ENCODE measurements at places on chromosomes 1 and 21. TPM values are rescaled to one million over a fixed set of nuclear protein-coding genes. Genes with fewer than 3 reads are reported as not detected.

- DNase-seq = no peak
These were observed 126.0 kb upstream of the IPO9 start for GRCh38 chr1:201702936-201703335.

GRCh38 chr1:54086754-54087153 lies 33.3 kb downstream of the TCEANC2 start:
- no peak for DNase-seq

DNA sequence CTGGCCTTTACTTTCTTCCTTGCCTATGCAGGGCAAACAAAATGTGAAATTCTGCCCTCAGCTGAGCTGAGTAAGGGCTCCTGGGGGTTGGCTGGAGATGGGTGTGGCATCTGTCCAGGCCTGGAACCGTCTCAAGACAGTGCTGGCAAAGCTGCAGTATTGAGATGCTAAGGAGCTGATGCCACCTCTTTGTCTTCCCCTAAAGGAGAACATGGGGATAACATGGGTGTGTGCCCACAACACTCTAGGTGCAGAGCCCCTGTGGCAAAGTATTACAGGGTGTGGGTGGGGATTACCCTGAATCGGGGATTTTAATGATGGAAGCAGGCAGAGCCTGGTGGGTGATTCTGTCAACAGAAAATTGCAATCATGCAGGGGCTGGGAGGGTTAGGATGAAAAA lies 2.5 kb upstream of the ST3GAL3 start:
- DNase-seq = no peak

- DNase-seq = no peak
These were observed 63.3 kb downstream of the TNR start for GRCh38 chr1:175679981-175680652.

DNA sequence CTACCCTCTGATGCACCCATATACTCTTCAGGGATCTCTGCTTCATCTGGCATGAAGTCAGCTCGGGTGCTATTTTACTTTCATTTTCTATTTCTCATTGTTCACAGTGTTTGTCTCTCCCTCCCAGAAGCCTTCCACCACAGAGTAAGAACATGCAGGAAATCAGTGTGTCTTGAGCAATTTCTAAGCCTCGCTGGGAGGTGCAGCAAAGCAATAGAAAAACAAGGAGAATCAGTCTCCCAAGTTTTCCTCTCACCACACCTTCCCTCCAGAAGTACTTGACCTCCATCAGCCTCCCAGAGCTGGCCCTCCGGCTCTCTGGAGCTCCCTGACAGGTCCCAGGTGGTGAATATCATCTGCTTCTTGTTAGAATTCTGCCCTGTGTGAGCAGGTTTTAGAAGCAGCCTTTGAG lies 594.7 kb upstream of the CAMK1G start:
- peak; percentile 63 for DNase-seq

DNA sequence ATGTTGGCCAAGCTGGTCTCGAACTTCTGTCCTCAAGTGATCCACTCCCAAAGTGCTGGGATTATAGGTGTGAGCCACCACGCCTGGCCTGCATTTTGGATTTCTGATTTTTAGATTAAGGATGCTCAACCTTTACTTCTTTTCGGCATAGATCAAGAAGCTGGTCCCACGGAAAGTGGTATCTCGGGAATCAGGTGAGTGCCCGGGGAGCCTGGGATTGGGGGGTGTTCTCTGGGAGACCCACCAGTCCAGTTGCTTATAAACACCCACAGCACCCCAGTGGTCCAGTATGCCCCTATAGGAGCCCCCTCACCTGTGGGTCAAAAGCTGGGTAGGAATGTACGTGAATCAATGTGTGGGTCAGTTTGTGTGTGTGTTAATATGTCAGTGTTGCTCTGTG lies 3.2 kb downstream of the SH3D21 start:
- no peak for DNase-seq

- DNase-seq = no peak
These were observed 41.2 kb downstream of the OMA1 start for GRCh38 chr1:58505286-58505685.

- no peak for DNase-seq
These were observed 267.9 kb downstream of the PTPRU start for GRCh38 chr1:29504196-29504595.

- DNase-seq = no peak
These were observed 136.5 kb downstream of the RERE start for GRCh38 chr1:8680664-8681650.

DNA sequence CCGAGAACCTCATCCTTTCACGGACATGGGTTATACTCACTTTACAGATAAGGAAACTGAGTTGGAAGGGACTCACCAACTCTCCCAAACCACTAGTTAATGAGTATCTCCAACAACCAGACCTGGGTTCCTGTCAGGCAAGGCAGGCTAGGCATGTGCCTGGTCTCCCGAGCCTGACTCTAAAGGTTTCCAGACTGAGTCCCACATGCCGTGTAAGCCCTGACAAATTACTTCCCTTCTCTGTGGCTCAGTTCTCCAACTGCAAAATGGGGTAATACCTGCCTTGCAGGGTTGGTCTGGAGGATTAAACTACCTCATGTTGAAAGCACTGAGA lies 34.3 kb downstream of the SSBP3 start:
- no peak for DNase-seq

GRCh38 chr1:55993646-55994318 lies 585.6 kb downstream of the PLPP3 start:
- DNase-seq = no peak

DNA sequence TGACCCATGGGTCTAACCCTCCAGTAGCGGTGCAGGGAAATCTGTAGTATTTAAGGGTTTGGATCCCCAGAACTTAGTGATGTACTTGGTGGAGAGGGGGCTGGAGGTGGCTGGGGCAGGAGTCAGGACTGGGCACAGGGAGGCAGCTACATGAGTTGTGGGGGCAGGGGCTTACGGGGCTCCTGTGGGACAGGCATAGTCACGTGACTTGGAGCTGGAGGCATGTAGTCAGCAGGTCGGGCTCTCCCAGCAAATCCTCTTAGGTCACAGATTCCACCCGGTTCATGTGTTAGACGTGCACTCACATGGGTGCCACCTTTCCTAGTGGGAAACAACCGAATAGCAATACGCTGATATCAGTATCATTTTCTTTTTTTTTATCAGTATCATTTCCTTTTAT lies 112.1 kb downstream of the PCP4 start:
- no peak for DNase-seq

GRCh38 chr1:46492871-46493270 lies 3.2 kb downstream of the DMBX1 start:
- peak; percentile 62 for DNase-seq

The RXRG gene
- not detected for total RNA-seq

The TFF2 gene
- not detected for total RNA-seq

The ESPN gene
- total RNA-seq = not detected

The CD244 gene
- total RNA-seq = not detected

The SH2D5 gene
- 1.8 TPM for total RNA-seq

The HSPA6 gene
- 0.88 TPM for total RNA-seq

The LENEP gene
- 0.88 TPM for total RNA-seq

The IRF6 gene
- under 0.01 TPM for total RNA-seq

The ACTL8 gene
- not detected for total RNA-seq

The CHD5 gene
- under 0.01 TPM for total RNA-seq

All from osteoblast (primary cell).